ENCODE measurements at places on chromosomes 7 and 10.
A peak's percentile ranks its signal among the peaks of the same experiment; 100 is the strongest.

DNA sequence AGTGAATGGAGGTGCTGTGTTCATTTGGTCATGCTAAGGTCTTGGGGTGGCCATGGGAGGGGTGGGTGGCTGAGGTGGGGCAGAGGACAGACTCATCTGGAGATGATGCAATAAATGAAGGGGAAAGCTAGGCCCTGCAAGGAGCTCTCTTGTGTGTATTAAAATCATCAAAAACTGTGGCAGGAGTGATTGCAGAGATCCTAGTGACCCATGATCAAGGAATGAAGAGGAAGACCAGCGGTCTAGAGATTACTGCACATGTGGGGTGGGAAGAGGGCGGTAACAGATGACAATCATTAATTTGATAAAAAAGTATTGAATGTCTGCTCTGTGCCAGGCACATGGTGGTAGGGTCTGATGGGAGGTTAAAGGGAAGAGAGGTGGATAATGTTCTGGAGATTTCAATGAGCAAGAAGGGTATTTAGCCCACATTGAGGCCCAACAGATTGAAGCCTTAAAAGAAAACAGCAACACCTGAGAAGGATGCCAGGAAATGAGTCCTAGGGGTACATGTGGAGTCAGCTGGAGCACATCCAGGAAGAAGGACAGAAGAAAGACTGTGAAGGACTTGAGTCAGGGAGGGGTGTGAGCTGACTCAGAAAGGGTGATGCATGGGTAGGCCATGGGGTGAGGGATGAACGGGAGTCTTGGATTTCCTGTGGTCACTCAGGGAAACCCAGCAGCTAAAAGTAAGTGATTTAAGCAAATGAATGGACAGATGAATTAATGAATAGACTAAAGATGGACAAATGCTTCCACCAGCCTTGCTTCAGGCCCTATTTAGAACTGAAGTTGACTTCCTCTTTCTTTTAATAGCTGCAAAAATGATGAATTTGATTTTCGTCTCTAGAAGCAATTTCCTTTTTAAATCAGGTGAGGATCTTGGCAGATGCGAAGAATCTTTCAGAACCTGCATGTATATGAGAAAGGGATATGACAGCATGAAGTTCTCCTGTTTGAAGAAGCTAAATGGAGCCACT lies 83.1 kb upstream of the IGFBP3 start:
- no peak for DNase-seq

DNA sequence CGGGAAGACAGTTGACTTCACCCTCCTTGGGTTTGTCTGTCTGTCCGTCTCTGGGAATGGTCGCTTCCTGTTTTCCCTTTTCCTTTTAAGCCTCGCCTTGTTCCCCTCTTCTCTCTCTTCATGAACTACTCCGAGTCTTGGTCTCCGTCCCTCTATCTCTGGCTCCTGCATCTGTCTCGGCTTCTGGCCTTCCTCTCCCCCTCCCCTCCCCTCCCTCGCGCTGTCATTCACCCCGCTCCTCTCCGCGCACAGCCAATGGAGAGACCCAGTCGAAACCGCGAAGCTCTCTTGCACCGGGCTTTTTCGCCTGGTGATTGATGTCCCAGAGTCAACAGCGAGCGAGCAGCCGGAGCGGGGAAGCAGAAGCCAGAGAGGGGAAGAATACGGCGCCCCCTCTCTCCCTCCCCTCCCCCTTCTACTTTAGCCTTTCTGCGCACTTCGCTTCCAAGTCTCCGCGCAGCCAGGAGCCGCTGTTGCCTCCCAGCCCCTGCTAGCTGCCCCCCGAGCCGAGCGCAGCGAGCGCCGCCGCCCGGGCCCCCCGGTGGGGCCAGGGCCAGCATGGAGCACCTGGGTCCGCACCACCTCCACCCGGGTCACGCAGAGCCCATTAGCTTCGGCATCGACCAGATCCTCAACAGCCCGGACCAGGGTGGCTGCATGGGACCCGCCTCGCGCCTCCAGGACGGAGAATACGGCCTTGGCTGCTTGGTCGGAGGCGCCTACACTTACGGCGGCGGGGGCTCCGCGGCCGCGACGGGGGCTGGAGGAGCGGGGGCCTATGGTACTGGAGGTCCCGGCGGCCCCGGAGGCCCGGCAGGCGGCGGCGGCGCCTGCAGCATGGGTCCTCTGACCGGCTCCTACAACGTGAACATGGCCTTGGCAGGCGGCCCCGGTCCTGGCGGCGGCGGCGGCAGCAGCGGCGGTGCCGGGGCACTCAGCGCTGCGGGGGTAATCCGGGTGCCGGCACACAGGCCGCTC lies at the start of gene TLX1:
TSS of gene TLX1 (plus strand) at position 317 of the 978 bp plus-strand sequence. CDS start at position 559, 242 bp downstream.
- DNase-seq: peak; percentile 60

DNA sequence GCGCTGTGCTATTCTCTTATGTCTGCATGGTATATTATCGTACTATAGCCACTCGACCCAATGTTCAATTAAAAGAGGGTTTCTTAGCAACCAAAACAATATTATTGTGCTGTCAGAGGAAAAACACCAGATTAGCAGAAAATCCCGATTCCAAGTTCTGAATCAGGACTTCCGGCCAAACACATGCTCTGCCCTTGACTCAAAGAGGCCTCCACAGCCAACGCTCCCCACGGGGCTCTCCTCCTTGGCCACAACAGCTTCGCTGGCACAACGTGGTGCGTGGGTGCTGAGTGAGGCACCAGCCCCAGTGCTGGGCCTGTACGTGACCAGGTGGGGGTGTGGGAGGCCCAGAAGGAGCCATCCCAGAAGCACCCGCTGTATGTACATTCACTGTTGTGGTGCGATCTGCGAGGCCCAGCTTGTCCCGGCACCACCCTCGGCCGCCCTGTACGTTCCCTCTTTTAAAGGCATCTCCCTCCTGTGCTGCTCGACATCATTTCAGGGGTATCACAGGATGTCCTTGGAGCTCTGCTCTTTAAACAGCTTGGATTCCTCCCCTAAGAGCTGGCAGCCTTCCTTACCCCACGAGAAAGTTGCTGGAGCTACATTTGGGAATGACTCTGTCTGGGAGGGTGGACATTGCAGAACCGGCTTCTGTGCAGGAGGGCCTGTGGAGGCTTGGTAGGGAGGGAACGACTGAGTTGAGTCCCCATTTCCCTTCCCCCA lies 736.2 kb downstream of the PARD3 start:
- DNase-seq: no peak

DNA sequence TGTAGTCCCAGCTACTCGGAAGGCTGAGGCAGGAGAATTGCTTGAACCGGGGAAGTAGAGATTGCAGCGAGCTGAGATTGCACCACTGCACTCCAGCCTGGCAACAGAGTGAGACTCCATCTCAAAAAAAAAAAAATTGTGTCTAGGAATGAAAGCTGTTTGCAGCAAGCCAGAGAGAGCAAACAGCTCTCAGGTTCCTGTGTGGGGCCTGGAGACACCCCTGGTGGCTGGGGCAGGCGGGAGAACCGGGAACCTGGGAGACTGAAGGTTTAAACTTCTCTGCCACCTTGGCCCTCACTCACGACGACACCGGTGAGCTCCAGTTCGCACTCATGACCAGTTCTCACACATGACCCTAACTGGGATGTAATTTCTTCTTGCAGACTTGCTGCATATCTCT lies 13.2 kb upstream of the UNCX start:
- no peak for DNase-seq

All from DMS153 (cell line).